ENCODE measurements at places on chromosomes 12 and 14. TPM values are rescaled to one million over a fixed set of nuclear protein-coding genes. Genes with fewer than 3 reads are reported as not detected.
A peak's percentile ranks its signal among the peaks of the same experiment; 100 is the strongest.

DNA sequence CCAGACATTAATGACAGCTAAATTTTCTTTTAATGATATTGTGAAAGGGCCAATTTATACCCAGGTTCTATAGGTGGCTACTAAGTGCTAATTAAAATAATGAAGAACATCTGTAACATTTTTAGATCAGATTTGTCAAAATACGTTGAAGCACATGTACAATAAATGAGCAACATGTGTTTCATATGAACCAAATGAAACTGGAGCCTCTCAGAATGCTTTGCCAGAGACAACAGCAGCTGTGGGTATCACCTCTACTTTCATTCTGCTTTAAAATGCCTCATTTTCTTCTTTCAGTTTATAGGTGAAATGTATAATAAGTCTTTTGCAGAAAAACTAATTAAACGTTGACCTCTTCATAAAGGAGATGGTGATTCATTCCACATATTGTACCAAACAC, 26.1 kb upstream of the MYF6 start:
- DNase-seq, result no peak

GRCh38 chr12:80205960-80206359, 106.6 kb downstream of the OTOGL start:
- DNase-seq, result no peak

DNA sequence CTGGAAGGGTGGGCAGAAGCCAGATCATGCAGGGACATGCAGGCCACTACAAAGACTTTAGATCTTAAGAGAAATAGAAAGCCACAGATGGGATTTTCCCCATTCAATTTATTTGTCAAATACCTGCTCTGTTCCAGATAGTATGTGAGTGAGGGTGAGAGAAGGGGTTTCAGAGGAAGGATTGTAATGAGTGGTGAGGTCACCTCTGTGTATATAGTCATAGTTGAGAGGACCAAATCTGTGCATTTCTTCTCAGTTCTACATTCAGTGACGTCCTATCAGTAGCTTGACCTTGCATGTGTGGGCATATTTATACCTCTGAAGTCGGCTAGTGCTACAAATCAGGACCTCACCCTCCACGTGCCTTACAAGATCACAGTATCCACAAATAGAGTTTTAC, 31.2 kb upstream of the RBM19 start:
- DNase-seq, result no peak

Gene TSPAN19
- 0.07 TPM for total RNA-seq

DNA sequence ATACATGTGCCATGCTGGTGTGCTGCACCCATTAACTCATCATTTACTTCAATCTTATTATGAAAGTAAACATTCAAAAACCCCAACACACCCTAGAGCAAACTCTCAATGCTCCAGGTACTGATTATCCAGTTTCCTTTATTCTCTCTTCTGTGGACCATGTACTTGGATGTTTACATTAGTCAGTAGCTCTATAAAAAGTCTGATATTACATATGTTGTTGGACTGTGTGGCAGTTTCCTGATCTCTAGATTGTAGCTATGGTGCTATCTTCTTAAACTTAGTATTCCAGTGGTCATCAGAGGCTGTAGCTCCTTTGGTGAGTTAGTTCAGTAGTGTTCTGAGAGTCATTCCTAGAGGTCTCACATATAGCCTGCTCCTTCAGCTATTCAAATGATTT, 25.1 kb upstream of the ITGA5 start:
- DNase-seq, result no peak

DNA sequence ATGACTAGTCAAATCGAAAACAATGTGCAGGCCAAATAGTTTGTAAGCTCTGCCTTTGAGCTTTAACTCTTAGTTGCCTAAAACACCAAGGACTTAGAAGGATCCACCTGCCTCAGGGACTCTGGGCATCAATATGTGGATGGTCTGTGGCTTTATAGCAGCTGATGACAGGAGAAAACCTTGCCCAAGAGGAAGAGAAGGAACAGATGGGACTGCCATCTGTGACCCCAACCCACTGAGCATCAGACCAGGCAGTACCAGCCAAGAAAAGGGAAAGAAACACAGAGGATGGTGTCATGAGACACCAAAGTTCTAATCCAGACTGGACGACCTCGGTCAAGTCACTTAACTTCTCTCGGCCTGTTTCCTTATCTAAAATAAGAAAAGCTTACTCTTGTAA, 12.7 kb downstream of the TGFB3 start:
- DNase-seq, result no peak

DNA sequence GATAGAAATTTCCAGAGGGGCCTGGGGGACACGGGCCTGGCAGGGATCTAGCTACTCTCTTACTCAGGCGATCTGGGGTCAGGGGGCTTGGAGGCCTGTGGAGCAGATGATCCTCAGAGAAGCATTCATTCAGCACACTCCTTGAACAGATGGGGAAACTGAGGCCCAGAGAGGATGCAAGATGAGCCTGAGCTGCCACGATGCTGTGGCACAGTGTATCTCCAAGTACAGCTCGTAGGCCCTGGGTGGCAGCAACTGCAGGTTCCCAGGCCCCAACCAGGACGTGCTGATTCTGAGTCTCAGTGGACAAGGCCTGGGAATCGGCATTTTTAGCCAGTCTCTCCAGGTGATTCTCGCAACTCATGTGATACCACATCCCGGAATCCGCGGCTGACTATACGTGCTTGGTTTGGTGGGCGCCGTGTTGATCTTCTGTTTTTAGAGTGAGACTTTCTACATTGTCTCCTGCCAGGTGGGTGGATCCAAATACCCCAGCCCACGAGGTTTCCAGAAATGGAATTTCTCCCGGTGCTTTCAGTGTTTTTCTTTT, 22.5 kb downstream of the ADGRD1 start:
- no peak for DNase-seq

GRCh38 chr12:116236148-116236731, 41.3 kb downstream of the MED13L start:
- DNase-seq, result peak; percentile 43

GRCh38 chr14:101399737-101400517, 161.4 kb upstream of the DIO3 start:
- DNase-seq, result no peak

Gene TAS2R19
- 4.1 TPM for total RNA-seq

- DNase-seq, result no peak
Observed at GRCh38 chr14:67428501-67429031, 16.6 kb upstream of the PLEK2 start.

DNA sequence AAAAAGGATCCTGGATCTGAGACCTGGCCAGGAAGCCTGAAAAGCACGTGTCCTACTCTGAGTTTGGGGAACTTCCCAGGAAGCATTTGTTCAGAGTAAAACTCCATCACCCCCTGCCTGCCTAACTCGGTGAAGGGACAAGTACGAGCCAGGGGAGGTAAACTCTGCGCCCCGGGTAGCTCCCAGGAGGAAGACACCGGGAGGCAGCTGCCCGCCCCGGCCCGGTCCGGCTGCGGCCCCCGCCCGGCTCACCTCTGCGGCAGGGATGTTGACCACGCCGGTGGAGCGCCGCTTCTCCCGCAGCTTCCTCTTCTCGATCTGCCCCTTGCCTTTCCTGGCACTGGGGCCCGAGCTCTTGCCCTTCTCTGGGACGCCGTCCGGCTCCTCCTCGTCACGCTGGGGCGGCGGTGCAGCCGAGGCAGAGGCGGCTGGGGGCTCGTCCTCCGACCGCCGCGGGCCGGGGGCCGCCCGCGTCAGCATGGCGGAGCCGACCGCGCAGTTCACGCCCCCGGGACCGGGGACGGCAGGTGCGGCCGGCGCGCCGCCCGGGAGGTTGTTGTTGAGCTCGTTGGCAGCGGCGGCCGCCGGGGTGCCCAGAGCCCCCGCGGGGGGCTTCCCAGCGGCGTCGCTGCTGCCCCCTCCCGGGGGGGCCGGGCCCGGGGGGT, 1.2 kb downstream of the PAWR start:
- DNase-seq, result no peak

GRCh38 chr14:53027041-53027440, 76.2 kb upstream of the FERMT2 start:
- DNase-seq, result no peak

- DNase-seq, result no peak
Observed at GRCh38 chr12:16150276-16150675, 127.2 kb downstream of the SLC15A5 start.

Gene RTL1
- not detected for total RNA-seq

GRCh38 chr14:73369428-73369827, 88.9 kb downstream of the NUMB start:
- no peak for DNase-seq

- DNase-seq, result no peak
Observed at GRCh38 chr14:35047976-35048513, 2.0 kb downstream of the FAM177A1 start.

- DNase-seq, result no peak
Observed at GRCh38 chr12:79381248-79382208, 309.2 kb downstream of the PAWR start.

GRCh38 chr12:123937707-123938591, 34.7 kb downstream of the CCDC92 start:
- no peak for DNase-seq

DNA sequence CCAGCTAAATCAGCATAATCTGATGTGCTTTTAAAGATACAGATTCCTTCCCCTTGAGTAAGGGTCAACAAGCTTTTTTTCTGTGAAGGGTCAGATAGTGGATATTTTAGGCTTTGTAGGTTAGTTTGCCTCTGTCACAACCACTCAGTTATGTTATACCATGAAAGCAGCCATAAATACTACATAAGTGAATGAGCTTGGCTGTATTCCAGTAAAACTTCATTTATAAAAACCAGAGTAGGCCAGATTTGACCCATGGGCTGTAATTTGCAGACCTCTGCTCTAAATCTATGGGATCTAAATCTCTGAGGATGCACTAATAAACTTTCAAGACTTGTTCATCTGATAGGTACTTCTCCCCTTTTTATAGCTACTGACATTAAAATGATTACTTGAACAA, 47.7 kb downstream of the LEMD3 start:
- DNase-seq, result no peak

DNA sequence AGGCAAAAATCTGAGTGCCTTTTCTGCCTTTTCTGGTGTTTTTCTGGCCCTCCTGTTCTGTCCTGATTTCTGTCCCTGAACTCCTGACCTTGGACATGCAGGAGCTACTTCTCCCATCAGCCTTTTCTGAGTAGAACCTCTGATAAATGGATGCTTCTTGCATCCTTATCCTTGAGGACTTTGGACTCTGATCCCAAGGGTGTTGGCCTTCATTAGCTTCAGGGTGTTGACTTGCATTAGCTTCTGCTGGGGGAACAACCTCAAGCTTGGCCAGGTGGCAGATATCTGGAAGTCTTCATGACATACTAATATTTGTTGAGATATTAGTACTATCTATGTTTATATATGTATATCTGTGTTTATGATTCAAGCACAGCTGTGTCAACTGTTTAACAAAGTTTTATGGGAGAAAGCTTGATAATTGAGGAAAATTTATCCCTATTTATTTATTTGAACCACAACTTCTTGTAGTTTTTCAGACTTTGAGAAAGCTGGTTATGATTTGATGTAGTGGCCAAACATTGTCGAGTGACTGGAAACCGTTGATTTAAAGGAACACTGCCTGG, 124.3 kb downstream of the CHST11 start:
- DNase-seq, result no peak

Gene TMEM253
- not detected for total RNA-seq
